COR-L47 (cell line): ENCODE measurements at places on chromosomes 12 and 14.
A peak's percentile ranks its signal among the peaks of the same experiment; 100 is the strongest.

DNA sequence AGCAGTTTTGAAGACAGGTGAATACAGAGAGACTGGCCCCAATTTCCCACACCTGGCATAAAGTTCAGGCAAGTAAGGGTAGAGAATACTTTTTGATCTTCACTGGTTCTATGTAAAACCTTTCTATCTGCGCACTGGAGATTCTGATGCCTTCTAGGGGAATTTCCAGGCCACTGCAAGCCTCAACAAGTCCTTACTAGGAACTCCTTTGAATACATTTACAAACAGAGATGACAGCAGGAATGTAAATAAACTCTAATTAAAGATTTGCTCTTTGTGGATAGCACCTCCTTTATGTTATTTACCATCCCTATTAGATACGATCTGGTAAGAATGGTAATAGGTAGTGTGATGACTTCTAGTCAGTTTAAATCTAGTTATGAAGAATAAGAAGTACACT lies 69.2 kb downstream of the NTN4 start:
- no peak for DNase-seq

DNA sequence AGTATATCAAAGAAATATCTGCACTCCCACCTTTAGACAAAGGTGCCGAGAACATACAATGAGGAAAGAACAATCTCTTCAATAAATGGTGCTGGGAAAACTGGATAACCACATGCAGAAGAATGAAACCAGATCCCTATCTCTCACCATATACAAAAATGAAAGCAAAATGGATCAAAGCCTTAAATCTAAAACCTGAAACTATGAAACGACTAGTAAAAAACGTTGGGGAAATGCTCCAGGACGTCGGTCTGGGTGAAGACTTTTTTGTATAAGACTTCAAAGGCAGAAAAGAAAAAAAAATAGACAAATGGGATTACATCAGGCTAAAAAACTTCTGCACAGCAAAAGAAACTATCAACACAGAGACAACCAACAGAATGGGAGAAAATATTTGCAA lies 83.8 kb downstream of the PPM1A start:
- no peak for DNase-seq

- no peak for DNase-seq
Observed at GRCh38 chr12:51390457-51390856, 749 bp downstream of the GALNT6 start.

DNA sequence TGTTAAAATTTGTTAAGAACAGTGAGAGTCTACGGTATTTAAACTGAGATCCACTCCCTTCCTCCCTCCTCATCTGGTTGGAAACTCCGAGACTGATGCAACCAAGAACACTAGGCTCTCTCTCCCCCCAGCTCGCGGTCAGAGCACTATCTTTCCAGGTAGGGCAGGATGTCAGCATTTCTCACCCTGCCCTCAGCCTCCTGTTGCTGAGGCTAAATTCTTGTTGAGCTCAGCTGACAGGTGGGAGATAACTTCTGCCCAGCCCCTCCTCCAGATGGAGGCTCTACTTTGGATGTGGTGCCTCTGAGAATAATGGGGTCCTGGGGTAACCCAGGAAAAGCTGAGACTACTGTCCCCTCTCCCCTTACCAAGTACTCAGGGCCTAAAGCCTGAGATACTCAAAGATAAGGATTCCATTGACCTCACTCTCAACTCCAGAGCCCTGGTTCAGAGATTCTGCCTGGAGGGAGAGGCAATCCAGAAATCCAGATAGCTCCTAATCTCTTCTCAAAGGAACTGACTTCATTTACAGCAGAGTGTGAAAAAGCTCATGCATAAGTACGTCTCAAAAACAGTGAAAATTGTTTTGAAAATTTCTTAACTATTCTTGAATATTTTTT lies 110.1 kb downstream of the EML5 start:
- DNase-seq: no peak

GRCh38 chr12:80445083-80445793 lies 1.2 kb downstream of the PTPRQ start:
- DNase-seq: no peak

GRCh38 chr12:98446682-98447081 lies 68.7 kb upstream of the TMPO start:
- DNase-seq: no peak

GRCh38 chr12:64389154-64389553 lies 1.4 kb downstream of the C12orf56 start:
- DNase-seq: no peak

DNA sequence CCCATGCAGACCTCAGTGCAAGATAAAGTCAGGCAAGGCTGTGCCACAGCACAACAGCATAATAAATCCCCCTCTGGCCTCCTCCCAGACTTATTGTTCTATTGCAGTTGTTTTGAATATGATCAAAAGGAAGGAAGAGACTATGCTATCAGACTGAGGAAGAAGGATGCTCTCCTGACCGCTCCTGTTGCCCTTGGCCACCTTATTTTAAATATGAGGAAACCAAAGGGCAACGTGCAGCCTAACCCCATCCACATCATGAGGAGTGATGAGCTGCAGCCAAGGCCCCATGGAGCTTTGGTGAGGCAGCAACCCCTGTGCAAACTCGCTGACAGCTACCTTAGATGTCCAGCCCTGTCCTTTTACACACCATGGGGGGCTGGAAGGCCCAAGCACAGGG lies 291.7 kb downstream of the ZFP36L1 start:
- no peak for DNase-seq

- DNase-seq: peak; percentile 4
Observed at GRCh38 chr14:50311337-50311971, 575 bp downstream of the L2HGDH start.

- DNase-seq: no peak
Observed at GRCh38 chr14:21168055-21168454, 12.2 kb upstream of the OR5AU1 start.

GRCh38 chr12:106302401-106303201 lies at the start of gene TCP11L2:
Gene TCP11L2, plus strand, starts transcription at chr12:106302733. Its CDS starts 8,343 bp downstream, at chr12:106311076.
- peak; percentile 70 for DNase-seq

- DNase-seq: peak; percentile 78
Observed at GRCh38 chr12:56119361-56119796, 1.3 kb downstream of the ZC3H10 start.

DNA sequence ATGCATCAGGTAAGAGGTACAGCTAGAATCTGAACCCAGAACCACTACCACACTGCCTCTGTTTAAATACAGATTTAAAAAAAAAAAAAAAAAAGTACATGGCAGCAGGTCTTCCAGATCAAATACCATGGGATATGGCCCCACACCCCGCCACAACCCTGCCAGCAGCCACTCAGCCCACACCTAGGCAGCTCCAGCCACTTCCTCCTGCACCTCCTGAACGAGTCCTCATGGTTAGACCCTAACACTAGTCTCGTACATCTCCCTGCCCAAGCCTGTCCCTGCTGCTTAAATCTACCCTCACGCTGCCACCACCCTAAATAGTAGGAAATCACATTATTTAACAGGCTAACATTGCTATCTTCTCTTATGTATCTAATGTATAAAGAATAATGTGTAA lies 12.6 kb downstream of the SETD3 start:
- no peak for DNase-seq

DNA sequence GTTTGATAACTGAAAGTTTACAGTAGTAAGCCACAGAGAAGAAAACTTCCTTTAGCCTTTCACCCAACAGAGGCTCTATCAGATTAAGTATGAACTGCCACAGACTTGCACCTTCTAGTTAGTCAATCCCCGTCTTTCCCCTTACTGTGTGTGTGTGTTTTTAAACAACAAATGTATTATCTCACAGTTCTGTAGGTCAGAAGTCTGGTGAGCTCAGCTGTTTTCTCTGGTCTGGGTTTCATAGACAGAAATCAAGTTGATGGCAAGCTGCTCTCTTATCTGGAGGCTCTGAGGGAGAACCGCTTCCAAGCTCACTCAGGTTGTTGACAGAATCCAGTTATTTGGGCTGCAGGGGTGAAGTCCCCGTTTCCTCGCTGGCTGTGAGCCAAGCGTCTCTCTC lies 320.5 kb downstream of the PRKD1 start:
- DNase-seq: no peak

GRCh38 chr12:48903982-48904411 lies 21.3 kb downstream of the FKBP11 start:
- peak; percentile 85 for DNase-seq

GRCh38 chr12:57518176-57518919 lies 2.0 kb downstream of the DDIT3 start:
- no peak for DNase-seq

DNA sequence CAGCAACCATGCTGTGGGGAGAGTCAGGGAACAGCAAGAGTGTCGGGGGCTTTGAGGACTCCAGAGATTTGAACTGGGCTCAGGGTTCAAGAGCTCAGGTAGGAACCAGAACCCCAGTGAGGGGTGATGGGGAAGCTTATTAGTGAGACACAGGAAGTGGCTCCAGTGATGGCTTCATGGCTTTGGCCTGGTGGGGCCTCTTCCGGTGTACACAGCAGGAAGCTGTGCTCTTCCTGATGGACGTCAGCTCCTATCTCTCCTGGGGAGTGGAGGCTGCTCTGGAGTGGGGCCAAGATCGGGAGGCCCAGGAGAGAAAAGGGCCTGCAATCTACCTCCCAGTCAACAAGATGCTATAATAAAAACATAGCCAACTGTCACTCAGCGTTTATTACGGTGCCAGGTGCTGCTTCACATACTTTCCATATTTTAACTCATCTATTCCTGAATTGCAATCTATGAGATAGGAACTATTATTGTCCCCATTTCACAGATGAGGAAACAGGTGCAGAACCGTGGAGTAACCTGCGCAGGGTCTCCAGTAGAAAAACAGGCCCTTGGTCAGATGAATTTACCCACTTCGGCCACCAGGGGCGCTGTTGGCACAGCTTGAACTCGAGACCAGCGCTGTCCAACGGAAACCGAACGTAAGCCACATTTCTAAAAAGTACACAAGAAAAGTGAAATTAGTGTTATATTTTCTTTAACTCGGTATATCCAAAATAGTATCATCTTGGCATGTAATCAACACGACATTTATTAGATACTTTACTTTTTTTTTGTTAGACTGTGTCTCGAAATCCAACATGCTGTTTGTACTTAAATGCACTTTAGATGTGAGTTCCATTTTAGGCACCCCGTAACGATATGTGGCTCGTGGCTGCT lies 63.6 kb upstream of the DLK1 start:
- DNase-seq: peak; percentile 58

DNA sequence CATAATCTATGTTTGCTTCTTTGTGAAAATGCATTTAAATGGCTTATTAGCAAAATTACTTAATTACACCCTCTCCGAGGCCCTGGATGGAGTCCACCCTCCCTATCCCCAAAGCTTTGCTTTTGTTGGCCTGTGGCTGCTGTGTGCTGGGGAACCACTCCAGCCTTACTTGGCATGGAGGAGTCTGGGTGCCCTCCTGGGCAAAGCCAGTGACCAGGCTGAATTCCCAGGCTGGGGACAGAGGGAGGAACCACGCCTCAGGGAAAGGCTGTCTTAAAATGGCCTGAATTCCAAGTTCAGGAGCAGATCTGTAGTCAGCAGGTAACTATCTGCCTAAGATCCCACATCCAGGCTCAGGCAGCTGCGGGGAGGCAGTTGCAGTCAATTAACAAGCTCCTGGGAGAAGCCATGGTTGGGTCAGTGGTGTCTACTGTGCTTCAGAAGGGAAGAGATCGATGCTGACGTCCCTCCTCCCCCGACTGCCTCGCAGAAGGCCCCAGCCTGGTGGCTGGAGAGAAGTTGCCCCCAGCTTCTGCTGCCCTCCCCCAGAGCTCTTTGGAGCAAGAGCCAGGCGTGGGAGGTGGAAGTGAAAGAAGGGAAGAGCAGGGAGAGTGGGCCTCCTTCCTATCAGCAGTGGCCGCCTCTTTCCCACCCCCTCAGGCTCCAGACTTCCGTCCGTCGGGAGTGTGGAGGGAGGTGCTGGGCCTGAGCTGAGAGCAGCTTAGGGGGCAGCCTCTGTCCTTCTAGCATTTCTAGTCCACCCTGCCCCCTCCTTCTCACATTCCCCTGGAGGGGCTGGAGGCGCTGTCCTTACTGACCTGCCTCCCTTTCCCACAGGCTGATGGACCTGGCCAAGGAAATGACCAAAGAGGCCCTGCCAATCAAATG lies 11.3 kb downstream of the VASH1 start:
- DNase-seq: no peak

DNA sequence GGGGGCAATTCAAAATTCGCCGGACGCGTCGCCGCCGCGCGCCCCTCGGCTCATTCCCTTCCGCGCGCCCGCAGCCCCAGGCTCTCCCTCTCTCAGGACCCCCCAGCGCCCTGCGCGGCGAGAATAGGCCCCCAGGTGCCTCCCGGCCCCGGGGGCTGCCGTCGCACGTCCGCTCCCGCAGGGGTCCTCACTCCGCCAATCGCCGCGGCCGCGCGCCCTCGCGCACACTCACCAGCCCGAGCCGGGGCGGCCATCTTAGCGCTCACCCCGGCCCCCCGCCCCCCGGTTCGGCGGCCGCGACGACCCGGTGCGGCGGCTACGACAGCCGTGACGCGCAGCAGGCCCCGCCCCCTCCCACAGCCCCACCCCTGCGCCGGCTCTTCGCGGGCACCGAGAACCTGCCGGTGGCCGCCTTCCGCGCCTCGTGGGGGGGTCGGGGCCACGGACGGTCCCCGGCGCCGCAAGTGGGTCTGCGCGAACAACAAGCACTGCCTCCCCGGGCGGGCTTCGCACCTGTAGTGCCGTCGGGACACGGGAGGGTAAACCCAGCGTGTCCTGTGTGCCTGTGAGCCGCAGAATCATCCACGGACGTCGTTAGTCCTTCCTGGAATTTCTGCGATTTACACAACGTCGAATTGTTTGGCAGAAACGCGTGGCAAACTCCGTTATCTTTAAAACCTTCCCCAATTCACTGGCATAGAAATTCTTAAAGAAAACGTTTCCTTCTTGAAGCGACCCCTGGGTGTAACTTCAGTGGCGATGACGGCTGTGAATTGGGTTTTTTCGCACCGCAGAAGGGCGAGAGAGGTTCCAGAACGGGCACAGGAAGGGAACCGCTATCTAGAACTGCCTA lies 2.5 kb downstream of the USP44 start:
- peak; percentile 30 for DNase-seq

DNA sequence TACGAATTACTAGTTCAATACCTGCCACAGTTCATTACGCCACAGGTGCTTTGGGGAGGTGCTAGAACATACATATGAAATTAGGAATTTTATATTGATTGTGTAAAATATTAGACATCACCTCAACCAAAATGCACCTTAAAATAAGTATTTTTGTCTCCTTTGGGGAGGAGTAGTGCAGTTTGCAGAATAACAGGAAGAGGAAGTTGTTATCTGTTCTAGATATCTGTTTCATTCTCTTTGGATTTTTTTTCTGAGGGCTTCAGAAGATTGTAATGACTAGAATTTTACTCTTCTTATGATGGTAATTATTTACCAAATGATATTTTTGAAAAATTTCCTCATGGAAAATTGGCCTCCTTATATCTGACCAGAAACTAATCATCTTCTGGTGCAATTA lies 9.9 kb upstream of the GYS2 start:
- no peak for DNase-seq
